ENCODE measurements at places on chromosomes 2 and 18. TPM values are rescaled to one million over a fixed set of nuclear protein-coding genes. Genes with fewer than 3 reads are reported as not detected.

DNA sequence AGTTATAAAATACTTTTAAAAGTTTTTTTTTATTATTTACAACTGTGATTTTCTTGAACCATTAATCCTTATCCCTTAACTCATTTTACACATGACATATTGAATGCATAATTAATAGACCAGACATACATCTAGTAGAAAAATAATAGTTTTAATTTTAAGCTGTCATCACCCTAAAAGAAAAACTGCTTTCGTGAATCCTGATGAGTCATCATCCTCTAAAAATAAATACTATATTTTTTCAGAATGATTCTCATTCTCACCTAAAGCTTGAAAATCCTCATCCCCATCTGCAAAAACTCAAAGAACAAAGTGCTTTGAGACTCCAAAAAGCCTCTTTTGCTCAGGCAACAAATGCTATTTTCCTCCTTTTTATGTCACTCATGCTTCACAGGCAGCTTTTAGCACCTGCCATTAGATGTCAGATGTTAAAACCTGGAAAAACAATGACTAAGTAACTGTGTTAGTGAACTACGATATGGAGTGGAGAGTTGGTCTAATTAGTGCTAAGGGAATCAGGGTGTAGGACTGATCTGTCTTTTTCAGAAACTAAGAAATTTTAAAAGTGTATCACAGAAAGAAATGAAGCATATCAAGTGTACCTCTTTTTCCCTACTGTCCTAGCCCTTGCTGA is 297.6 kb downstream of the TMX3 start:
- peak; percentile 45 for DNase-seq

The FLACC1 gene
- total RNA-seq, result 0.45 TPM

The SERPINB2 gene
- not detected for total RNA-seq

DNA sequence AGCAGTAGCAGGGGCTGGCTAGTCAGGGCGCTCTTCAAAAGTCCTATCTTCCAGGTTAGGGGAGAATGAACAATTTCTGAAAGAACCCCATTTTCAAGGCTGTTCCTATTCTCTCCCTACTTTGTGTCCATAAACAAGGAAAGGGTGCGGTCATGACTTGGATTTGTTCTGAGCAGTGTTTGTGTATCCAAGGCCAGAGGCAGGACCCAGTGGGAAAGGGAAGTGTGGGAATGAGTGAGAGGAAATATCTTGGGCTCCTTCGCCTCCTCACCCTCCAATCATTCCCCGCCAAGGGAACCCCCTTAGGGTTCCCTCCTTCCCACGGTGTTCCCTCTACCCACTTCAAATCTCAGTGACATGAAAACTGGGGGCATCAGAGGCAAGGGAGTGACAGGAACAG is 25.5 kb upstream of the SPTBN1 start:
- DNase-seq, result no peak

The CFAP65 gene
- total RNA-seq, result not detected

DNA sequence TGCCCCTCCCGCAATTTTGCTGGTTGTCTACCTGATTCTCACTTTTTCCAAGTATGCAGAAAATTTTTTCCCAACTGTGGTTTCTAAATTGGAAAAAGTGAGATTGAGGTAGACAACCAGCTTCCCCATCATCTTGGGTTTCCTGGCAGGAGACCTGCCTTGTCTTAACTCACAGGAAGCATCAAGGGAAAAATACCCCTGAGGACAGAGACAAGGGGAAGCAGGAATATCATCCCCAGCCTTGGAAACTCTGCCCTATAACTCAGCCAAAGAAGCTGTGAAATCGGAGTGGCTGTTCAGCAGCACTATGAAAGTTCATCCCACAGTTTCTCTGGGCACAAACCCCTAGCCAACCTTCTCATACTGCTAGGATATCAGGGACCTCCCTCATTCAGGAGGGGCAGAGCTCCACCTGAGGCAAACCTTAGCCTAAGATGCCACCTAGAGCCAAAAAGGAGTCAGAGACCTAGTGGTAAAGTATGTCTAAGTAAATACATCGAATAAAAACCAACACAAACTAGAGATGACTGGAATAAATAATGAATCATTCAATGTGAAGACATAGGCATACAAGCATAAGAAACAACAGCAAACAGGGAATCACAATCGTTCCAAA is 68.2 kb downstream of the ZSWIM2 start:
- peak; percentile 45 for DNase-seq
